ENCODE measurements at places on chromosomes 12 and 14.
A peak's percentile ranks its signal among the peaks of the same experiment; 100 is the strongest.

DNA sequence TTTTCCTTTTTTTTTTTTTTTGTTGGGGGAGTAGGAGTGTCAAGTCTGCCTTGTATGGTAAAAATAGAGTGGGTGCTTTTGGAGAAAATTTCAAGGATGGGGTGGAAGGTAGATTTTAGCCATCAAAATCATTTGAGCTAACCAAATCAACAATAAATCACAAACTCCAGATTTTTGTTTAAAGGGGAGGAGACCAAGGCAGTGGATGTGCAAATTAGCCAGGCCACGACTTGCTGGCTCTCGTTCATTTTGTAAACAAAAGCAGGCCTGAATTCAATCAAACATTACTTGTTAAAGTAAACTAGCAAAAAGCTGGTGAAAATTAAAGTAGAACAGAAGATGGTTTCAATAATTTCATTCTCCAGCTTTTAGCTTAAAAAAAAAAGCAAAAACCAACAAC is 387.2 kb downstream of the BMP4 start:
- no peak for DNase-seq

GRCh38 chr12:31868965-31869364 is 90.2 kb upstream of the RESF1 start:
- DNase-seq, result no peak

DNA sequence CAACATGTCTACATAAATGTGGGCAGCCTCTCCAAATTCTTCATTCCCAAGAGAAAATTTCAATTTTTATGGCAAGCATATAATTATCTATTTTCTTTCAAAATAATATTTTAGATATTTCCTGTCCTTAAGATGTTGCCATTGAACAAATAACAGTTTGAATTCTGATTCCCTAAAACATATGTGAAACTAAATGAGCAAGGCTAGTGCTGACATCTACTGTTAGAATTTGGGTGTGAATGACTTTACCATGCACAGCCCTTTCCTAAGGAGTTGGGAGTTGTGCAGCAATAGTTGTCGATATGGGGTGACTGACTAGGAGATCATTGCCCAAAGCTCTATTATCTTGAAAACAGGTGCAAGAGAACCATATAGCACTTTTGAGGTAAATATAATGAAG is 108.2 kb upstream of the SLC38A4 start:
- peak; percentile 62 for DNase-seq

DNA sequence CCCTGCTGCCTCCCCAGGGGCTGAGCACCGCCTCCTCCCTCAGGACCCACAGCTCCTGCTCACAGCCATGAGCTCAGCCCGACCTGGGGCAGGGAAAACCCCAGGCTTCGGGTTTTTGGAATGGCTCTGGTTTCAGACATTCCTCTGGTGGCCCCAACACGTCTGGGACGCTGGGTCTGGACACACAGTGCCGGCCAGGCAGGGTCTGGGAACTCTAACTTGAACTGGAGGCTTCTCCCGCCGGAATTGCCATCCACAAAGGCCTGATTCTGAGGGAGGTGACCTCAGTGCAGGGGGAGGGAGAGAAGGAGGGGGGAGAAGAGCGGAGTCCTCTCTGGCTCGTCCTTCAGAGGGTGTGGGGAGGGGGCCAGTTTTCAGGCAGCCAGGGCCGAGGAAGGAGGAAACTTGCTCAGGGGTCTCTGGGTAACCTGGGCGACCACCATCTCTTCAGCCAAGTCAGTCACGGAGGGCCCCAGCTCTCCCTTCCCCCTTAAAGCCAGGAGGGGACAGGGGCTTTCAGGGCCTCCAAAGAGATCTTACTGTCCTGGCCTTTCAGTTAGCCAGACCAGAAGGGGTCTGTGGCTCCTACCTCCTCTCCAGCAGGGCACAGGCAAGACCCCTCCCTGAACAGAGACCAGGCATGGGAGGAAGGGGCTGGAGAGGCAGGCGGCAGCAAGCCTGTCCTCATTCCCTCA is 19.4 kb downstream of the NCKAP5L start:
- no peak for DNase-seq

DNA sequence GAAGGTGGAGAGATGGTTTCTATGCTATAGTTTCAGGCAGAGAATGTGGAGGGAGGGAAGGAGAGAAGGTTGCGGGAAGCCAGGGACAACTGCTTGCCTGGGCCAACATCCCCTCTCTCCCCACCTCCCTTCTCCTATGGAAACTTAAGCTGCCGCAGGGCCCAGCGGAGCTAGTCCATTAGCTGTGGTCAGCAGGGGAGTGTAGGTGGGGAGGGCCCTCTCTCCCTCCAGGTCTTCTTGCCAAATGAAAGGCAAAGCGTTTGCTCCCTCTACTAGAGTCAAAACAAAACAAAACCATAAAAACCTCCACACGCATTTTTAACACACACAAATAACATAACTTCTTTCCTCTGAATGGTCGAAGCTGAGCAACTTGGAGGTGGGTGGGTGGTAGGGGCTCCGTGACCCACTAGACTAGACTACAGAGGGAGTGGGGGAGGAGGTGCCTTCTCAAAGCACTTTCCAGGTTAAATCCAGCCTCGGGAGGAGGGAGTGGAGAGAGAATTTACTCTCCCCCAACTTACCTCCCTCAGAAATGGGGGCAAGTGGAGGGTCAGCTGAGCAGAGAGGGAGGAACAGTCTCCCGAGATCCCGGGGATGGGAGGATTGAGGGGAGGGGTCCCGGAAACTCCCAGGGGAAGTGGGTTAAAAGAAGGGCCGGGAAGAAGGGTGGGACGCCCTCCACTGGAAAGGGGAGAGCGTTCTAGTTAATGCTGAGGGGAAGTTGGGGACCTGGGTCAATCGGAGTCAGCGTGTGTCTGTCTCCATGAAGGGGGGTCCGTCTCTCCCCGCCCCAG is 4.6 kb upstream of the CACNB3 start:
- no peak for DNase-seq

GRCh38 chr14:95322651-95323050 is 2.9 kb upstream of the CLMN start:
- DNase-seq, result no peak

DNA sequence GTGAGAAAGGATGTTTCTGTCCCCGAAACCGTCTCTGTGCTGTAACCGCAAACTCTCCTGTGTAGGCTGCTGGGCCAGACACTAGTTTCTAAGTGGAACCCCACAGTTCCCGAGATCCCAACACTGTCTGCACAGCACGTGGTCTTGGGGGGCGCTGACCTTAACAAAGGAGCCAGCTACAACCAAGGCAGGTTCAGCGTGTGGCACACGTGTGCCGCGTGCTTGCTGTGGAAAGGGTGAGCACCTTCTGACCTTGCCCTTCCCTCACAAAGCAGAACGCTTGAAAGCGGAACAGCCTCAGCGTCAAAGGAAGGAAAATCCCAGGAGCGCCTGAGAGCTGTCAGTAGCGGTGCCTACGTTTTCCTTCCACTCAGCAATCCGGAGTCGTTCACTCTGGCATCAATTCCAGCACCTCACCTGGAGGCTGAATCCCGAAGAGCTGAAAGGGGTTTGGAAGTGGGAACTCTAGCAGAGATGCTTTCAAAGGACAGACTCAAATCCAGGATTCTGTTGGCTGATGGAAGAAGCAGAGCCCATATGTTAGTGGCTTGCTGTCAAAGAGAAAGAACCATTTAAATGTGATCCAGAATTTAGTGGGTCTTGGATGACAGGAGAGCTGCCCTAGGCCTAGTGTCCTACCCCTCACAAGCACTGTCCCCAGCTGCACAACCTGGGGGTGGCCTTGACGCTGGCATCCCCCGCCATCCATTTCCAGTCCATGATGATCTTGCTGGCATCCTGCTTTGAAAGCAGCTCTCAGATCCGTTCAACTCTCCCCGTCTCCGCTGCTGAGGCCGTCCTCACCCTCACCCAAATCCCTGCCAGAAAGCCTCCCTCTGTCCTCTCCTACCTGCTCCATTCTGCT is 27.1 kb downstream of the CCDC92 start:
- DNase-seq, result no peak

DNA sequence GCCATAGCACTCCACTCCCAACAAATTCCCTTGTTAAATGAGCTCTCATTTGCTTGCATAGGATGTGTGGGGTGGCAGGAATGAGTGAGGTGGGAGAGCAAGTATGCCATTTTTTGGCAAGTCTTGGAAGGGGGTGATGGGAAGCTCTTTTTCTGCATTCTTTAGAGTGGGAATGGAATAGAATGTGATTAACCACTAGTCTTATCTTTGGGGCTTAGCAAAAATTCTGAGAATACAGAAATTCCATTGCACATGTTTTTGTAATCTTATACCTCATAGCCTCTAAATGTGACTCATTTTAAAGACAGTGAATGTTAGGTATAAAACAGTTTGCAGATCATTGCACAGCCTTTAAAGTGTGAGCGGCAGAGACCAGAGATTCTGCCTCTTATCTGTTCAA is 28.4 kb upstream of the NEDD1 start:
- DNase-seq, result peak; percentile 84

DNA sequence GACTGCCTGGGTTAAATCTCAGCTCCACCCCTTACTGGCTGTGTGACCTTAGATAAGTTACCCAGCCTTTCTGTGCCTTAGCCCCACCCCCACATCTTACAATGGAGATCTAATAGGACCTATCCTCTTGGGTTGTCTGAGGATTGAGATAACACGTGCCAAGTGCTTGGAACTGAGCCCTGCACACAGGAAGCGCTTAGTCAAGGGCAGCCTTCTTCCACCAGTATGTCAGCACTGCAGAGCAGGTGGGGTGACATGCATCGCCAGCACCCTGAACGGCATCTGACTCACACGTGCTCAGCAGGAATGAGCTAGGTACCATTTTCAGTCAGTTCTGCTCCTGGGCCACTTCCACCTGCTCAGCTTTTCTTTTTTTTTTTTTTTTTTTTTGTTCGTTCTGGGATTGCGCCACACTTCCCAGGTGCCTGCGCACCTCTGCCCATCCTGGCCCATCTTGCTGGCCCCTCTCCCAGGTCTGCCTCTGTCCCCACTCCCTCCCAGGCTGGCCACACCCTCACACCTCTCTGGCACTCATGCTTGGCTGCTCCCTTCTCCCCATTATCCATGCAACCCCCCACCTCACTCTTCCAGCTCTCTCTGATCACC is 19.6 kb downstream of the LGMN start:
- no peak for DNase-seq

All from fibroblast of skin of left quadriceps (primary cell).